Glutamatergic neuron (in vitro differentiated cells): ENCODE measurements at places on chromosomes 7 and 10. TPM values are rescaled to one million over a fixed set of nuclear protein-coding genes. Genes with fewer than 3 reads are reported as not detected.

DNA sequence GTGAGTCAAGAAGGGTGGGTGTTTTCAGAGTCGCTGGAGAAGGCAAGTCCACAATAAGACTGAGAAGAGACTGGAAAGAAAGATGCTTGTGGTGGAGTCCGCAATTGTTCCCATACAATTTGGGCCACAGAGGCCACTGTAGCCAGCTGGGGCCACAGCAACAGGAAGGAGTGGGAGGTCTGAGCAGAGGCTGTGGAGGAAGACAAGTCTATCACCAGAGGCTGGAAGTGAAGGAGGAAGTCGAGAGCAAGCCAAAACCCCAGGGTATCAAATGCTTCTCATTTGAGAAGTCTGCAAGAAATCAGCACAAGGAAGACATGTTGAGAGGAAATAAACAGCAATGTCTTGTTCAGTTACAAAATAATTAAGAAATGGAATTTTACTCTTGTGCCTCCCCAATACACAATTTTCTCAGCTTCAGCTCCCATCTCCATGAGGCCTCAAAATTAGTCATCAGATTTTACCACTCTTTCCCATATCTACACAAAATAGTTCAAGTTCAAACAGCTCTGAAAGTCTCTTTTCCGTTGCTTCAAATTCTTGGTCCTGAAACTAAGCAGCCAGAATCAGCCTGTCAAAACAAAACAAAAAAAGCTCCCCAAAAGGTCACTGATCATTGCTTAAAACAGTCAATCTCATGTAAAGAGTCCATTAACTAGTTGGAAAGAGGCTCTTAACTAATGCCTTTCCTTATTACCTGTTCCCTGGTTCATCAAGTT, 31.6 kb downstream of the SLC16A12 start:
- no peak for DNase-seq

DNA sequence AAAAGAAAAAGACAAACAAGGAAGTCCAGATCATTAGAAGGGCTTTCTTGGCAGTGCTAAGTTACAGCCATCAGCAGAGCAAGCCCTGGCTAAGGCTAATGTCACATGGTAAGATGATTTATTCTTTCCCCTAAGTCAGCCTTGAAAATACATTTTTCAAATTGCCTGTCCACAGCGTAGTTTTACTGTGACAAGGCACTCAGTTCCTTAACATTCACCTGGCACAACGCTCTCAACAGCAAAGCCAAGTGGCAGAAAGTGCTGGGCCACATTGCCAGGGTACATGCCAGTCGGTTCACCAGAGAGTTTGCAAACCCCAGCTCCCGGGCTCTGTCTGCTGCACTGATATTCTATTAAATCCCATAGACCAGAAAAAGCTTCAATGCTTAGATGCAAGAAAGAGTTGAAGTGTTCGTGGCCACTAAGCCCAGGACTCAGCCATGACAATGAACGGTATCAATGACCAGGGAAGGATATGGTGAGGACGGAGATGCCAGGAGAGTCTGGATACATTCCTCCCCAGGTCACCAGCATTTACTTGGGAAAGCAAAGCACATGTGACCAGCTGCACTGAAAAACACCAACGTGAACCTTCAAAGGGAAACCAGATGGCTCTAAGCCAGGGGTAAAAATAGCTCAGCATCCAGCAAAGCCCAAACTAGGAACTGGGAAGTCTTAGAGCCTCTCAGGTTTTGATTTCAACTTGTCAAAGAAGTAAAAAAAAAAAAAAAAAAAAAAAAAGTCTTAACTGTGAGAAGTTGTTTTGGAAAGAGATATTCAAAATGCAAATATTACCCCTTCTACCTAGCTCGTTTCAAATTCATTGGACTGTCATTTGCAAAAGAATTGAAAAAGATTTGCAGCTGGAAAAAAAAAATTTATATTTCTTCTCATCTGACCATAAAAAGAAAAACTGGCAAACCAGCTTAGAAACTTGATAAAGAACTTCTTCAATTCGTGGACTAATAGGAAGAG, 23.9 kb upstream of the MPP7 start:
- DNase-seq, result no peak

DNA sequence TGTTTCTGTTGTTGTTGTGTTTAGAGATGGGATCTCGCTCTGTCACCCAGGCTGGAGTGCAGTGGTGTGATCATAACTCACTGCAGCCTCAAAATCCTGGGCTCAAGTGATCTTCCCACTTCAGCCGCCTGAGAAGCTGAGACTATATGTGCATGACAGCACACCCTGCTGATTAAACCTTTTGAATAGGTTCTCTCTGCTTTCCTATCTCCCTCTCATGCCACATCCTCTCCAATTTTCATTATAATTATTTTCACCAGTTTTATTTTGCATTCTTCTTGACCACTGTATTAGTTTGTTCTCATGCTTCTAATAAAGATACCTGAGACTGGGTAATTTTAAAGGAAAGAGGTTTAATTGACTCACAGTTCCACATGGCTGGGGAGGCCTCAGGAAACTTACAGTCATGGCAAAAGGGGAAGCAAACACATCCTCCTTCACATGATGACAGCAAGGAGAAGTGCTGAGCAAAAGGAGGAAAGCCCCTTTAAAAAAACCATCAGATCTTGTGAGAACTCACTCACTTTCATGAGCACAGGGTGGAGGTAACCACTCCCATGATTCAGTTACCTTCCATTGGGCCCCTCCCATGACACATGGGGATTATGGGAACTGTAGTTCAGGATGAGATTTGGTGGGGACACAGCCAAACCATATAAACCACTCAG, 12.9 kb downstream of the AGK start:
- DNase-seq, result no peak

- no peak for DNase-seq
These were observed 28.6 kb upstream of the TMEM178B start for GRCh38 chr7:141045126-141045841.

DNA sequence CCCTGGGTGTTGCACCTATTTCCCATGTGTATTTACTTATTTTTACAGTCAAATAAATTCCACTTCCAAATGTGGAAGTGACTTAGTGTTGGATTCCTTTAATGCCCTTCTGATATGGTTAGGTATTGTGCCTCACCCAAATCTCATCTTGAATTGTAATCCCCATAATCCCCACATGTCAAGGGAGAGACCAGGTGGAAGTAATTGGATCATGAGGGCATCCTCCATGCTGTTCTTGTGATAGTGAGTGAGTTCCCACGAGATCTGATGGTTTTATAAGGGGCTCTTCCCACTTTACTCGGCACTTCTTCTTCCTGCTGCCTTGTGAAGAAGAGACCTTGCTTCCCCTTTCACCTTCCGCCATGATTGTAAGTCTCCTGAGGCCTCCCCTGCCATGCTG, 136.9 kb downstream of the SNX10 start:
- DNase-seq, result no peak

DNA sequence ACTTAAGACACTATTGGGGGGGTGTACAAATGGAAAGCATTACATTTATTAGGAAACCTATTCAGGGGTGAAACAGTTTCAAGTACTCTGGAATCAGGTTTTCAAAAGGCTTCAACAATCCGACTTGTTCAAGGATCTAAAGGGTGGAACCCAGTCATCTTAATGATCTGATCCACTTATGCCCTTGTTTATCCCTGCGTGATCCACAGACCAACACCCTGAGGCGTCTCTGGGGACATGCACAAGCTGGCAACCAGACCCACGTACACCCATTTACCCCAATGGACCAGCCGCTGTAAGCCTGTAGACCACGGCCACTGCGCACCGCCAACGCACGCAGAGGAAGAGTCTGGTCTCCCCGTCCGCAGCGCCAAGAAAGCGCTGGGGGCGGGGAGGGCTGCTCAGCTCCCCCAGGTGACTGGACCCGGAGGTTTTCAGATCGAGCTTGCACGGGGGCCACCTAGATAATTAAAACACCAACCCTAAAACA, 13.4 kb downstream of the HNRNPF start:
- DNase-seq, result peak; percentile 39

DNA sequence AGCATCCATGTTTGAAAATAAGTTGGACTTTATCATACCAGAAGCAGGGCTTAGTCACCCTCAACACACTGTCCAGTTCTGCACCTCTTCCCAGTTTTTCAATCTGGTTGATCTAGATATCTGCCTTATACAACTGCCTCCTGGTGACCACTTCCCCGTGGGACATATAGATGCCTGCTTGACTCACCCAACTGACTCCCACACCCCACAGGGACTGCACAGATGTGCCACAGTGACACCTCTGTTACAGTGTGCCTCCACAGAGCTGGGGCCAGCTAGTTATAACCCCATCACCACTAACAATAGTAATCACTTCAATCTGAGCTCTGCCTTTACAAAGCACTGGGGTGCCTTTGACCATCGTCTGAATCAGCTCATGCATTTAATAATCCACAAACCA, 82.6 kb upstream of the AOAH start:
- no peak for DNase-seq

- DNase-seq, result no peak
These were observed 102.2 kb upstream of the ANKRD1 start for GRCh38 chr10:91022924-91023699.

DNA sequence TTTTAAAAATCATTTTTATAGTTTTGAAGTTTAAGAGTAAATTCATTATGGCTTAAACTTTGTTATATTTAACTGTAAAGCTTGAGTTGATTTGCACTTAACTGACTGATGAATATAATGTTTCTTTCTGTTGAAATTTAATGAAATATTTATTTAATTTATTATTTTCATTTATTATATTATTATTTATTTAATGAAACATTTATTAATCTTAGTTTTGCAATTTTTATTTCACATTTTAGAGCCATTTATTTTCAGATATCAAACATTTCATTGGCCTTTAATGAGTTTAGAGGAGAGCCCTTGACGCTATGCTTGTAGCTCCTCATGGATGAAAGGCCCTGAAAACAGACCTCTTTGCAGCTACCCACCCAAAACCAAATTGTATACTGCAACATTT, 570.0 kb downstream of the LRMDA start:
- no peak for DNase-seq

GRCh38 chr7:101166648-101166908, 1.2 kb upstream of the VGF start:
- no peak for DNase-seq

- no peak for DNase-seq
These were observed 28.5 kb downstream of the GRB10 start for GRCh38 chr7:50754241-50754640.

DNA sequence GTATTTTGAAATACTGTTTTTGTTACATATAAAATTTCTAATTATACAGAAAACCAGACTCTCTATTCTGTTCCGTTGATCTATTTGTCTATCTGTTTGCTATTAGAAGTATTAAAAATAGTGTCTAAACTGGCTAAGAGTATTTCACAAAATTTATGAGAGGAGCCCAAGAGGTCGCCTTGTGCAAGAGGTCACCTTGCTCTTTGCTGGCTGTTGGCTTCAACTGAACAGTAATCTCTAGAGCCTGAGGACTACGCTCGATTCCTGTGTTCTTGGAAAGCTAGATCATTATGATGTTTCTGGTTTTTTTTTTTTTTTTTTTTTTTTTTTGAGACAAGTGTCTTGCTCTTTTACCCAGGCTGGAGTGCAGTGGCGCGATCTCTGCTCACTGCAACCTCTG, 428.6 kb downstream of the LRMDA start:
- DNase-seq, result no peak

GRCh38 chr7:44280636-44280992, 44.8 kb downstream of the CAMK2B start:
- no peak for DNase-seq

GRCh38 chr10:80512031-80512526, 25.6 kb upstream of the SH2D4B start:
- DNase-seq, result no peak

- DNase-seq, result no peak
These were observed 46.0 kb upstream of the TRIM8 start for GRCh38 chr10:102598243-102598642.

GRCh38 chr10:22110761-22111160, 107.1 kb downstream of the EBLN1 start:
- no peak for DNase-seq

- no peak for DNase-seq
These were observed 425.2 kb upstream of the NFE2L3 start for GRCh38 chr7:25726781-25727311.

DNA sequence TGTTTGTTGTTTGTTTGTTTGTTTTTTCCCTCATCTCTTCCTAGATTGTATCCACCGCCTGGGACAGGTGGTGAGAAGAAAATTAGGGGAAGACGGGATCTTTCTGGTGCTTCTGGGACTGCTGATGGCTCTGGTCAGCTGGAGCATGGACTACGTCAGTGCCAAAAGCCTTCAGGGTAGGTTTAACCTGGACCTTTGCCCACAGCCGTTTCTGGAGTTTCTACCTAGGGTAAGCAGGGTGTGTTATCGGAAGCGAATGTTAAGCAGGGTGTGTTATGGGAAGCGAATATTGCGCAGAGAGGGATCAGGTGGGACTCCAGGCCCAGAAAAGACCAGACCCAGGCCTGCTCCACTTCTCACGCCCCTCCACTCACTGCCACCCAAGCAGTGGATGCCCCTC, 4.7 kb downstream of the CLCN1 start:
- no peak for DNase-seq

- no peak for DNase-seq
These were observed 66.8 kb downstream of the ADAM12 start for GRCh38 chr10:126321440-126321839.

- no peak for DNase-seq
These were observed 52.8 kb downstream of the DLG5 start for GRCh38 chr10:77873536-77874380.

AKR1B15 gene
- total RNA-seq, result not detected

MOGAT3 gene
- total RNA-seq, result not detected

BEND7 gene
- total RNA-seq, result 3.1 TPM

LBX1 gene
- total RNA-seq, result not detected

ASZ1 gene
- total RNA-seq, result not detected

FOXP2 gene
- 72.1 TPM for total RNA-seq

BTBD16 gene
- total RNA-seq, result 0.98 TPM

PLEKHS1 gene
- total RNA-seq, result not detected
